Amniotic stem cell (primary cell): ENCODE measurements at places on chromosomes 7 and 10.

DNA sequence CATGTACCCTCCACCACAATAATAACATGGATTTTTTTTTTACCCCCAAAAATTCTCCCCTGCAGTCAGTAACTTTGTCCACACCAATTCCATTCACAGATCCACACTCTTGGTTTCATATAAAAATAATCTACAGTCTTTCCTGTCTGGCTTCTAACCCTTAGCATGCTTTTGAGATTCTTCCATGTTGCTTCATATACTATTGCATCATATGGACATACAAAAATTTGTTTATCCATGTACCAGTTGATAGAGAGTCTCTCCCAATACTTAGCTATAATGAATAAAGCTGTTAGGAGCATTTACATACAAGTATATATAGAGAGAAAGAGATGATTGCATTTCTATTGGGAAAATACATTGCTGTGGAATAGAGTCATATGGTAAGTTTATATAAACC lies 575.0 kb downstream of the XPNPEP1 start:
- DNase-seq = no peak

GRCh38 chr10:127094984-127095383 lies 101.4 kb downstream of the INSYN2A start:
- DNase-seq = no peak

GRCh38 chr10:130862626-130863025 lies 448.9 kb downstream of the TCERG1L start:
- DNase-seq = no peak

- no peak for DNase-seq
Observed at GRCh38 chr7:128425850-128426249, 16.1 kb upstream of the IMPDH1 start.

- peak; percentile 23 for DNase-seq
Observed at GRCh38 chr7:11427686-11428273, 404.2 kb downstream of the THSD7A start.

- DNase-seq = no peak
Observed at GRCh38 chr10:7491949-7492659, 81.3 kb upstream of the SFMBT2 start.

DNA sequence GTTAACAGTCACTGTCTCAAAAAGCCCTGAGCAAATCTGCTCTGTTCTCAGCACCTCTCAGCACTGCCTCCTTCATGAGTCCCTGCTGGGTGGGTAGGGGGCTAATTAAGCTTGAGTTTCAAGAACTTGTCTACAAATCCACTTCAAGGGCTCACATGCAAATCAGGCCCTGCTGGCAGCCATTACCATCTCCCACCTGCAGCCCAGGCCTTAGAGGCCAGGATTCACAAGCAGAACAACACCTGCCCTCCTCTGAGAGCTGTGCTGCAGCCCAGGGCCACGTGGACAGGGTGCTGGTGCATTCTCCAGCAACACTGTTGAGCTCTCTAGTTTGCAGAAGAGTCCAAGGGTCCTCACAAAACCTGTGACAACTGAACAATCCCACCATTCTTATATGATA lies 119.2 kb downstream of the DPP6 start:
- no peak for DNase-seq

DNA sequence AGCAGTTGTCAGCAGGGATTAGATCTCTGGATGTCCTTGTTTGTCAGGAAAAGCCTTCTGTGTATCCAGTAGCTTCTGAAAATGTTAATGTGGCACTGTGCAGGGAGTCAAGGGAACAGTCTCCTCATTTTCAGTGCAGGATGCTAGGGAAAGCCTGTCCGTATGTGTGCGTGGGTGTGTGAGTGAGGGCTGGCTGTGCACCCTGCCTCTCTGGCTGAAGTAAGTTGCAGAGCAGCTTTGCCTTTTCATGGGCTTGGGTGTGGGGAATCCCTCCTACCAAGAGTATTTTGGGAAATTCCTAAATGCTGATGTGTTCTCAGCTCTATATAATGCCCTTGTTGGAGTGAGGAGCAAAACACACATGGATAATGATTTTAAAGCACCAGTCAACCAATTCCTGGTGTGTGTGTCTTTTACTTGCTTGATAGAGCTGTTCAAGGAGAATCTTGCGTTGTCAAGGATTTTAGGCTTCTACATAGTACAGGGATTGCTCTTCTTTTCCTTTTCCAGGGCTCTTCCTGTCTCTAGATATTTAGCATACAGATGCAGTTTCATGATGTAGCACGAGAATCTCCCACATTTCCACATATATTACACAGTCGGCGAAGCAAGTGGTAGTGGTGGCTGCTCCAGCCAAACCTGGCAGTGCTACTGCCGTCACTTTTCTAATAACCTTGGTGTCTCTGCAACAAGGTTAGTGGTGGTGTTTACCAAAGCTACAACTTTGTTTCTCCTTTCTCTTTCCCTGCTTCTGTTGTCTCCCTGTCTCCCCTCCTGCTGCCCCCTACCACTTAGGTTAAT lies 92.8 kb downstream of the MCU start:
- DNase-seq = peak; percentile 33

DNA sequence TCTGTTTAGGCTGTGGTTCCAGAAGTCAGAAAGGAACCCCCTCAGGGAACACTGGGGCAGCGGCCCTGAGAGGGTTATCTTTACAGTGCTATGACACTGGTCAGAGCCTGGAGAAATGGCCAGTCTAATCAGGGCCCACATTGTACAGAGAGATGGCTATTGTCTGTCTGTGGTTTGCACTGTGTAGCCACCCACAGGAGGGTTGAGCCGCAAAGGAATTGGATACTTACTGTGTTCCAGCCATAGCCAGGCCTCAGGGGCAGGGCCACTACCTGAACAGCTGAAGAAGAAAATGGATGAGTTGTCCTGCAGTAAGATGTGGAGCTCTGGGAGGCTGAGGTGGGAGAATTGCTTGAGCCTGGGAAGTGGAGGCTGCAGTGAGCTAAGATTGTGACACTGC lies 47.5 kb upstream of the PODXL start:
- no peak for DNase-seq

DNA sequence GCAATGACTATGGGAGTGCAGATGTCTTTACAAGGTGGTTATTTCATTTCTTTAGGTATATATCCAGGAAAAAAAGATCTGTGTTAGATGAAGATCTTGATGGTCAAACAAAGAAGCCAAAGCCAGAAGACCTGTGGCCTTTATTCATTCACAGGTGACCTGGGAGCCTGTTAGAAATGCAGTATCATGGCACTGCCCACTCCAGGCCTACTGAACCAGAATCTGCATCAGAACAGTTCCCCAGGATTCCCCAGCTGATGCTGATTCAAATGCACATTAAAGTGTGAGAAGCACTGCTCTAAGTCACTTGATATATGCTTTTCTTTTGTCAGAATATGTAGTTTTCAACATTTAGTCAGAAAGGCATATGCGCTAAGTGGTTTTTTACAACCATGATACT lies 251.1 kb downstream of the IPMK start:
- no peak for DNase-seq

DNA sequence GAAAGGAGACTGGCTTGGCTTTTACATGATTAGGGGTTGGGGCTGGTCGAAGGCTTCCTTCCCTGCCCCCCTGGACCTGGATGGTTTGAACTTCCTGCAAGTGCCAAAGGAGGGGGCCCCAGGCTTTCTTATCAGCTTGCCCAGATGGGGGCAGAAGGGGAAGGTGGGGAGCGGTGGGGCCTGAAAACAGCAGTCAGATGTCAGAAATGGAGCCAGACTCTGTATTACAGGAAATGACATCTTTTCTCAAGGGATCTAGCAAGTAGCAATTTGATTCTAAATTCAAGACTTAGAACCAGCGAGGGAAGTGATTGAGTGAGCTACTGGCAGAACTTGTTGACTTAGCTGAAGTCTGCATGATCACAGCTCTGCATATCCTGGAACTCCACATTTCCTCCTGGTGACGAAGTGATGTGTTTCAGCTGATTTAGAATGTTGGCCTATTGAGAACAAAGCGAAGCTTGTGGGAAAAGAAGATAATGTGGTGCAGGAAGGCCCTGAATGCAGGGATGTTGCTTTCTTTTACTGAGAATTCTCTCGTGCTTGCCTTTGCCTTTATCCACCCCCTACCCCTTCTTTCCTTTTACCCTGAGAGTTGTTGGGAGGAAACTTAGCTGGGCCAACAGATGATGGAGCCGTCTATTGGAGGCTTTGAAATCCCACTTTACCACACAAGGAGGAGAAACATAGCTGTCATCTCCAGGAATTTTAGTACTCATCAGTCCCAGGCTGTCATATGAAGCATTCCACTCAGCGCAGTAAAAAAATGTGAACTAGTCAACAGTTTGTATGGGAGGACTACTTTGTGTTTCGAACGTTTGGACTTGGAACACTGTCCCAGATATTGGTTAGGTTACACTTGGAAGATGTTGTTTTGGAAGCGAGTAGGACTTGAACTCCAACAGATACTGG lies 43.2 kb downstream of the CCNY start:
- no peak for DNase-seq

- no peak for DNase-seq
Observed at GRCh38 chr7:1591876-1592275, 22.0 kb upstream of the PSMG3 start.

DNA sequence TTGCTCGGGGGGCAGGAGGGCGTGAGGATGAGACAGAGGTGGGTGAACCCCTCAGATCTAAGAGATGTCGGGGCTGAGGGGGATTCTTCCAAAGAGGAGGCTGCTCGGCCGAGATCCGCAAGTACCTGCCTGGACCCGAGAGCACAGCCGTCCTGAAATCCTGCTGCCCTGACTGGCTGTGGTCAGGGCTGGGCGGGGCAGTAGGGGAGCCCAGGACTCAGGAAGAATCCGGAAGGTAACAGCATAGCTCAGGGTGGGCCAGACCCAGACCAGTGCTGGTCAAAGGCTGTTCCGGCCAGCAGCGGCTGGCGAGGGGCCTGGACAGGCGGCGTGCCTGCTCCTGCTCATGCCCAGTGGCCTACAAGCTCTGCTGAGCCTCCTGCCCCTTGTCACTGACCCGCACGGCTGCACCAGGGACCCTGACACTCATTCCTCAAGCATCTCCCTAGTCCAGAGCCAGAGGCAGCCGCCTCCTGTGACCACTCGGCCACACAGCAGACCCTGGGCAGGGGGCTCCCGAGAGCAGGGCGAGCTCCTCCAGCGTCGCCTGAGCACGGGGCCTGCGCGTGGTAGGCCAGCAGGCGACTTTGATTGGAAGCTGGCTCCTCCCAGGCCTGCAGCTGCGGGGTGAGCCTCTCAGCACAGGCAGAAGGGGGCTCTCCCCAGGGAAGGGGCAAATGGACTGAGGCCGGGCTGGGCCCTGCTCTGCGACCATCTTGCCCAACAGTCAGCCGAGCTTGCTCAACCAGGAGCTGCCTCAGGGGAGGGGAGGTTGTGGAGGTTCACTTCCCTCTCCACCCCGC lies 3.1 kb upstream of the ADAP1 start:
- DNase-seq = no peak

DNA sequence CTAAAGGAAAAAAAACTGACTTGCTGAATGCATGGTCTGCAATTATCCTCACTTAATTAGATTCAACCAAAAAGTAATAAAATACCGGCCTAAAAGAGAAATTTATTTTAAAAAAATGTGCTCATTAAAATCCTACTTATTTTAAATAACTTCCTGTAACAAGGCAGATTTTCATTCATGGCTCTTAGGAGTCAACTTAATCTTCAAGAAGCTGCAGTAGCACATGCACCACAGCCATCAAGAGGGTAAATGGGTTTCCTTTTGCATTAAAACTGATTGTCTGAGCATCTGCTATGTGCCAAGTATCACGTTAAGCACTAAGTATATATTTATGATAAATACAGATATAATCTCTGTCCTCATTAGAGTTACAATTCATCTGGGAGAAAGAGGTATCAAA lies 69.9 kb downstream of the SNX13 start:
- DNase-seq = no peak

GRCh38 chr10:129531969-129532660 lies 65.1 kb downstream of the MGMT start:
- DNase-seq = no peak

DNA sequence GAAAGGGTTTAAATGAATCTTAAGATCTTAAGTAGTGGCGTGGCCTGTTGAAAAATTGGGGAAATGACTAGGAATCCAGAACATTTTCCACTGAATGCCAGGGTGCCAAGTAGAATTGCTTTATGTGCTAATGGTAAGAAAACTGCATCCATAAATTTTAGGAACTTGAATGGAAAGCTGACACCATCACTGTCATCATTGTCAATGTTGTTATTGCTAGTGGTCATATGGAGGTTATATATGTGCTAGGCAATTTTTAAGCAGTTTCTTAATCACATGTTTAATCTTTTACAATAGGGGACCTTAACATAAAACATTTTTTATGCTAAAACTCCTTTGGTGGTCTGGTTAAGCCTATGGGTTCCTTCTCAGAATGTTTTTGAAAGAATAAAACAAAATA lies 13.1 kb downstream of the MARCHF5 start:
- no peak for DNase-seq

DNA sequence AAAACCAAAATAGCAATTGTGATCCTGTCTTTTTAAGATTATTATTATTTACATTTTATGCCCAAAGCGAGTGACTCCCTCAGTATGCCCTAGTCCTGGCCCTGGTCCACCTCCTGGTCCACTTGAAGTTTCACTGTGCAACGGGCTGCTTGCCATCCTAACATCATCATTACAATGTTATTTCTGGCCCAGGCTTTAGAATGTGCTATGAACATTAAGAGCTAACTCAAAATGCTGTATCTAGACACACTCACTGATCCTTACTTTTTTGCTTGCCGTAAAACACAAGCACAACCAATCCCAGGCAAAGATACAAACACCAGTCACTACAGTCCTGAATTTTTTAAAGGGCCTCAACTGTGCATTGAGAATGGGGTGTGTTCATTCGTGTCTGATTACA lies 38.4 kb downstream of the RHOBTB1 start:
- DNase-seq = no peak

DNA sequence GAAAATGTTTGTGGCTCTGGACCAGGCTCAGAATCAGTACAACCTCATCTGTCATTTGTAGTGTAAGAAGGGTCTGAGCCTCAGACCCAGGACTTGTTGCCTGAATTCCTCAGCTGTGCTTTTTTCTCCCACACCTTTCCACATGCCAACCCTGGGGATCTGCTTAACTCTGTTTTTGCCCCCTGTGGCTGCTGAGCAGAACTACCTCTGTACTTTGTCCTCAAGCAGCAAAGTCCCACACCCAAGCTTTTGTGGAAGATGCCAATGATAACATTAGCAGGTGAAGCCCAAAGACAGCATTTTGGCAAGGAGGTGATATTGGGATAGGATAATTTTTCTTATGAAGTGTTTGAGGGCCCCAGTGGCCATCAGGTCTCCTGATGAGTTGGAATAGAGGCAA lies 5.8 kb upstream of the CYP2C18 start:
- no peak for DNase-seq

GRCh38 chr7:2564970-2565540 lies 6.3 kb downstream of the IQCE start:
- DNase-seq = no peak

DNA sequence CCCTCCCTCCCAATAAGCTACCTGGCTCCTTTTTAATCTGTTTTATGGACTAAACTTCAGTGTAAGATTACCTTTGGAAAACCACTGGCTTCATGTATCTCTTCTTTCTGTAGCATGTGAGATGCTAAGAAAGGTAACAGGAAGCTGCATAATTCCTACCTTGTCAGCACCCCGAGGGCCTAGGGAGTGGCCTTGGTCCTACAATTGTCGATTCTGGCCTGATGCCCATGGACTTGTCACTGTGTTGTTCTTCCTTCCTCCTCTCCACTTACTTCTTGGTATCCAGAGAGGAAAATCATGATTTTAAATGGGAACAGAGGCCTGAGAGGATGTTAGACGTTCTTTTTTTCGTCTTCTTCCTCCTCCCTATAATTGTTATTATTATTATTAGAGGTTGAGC lies 42.9 kb upstream of the PDZD8 start:
- DNase-seq = no peak
